ENCODE measurements at places on chromosomes 2 and 18. TPM values are rescaled to one million over a fixed set of nuclear protein-coding genes. Genes with fewer than 3 reads are reported as not detected.

DNA sequence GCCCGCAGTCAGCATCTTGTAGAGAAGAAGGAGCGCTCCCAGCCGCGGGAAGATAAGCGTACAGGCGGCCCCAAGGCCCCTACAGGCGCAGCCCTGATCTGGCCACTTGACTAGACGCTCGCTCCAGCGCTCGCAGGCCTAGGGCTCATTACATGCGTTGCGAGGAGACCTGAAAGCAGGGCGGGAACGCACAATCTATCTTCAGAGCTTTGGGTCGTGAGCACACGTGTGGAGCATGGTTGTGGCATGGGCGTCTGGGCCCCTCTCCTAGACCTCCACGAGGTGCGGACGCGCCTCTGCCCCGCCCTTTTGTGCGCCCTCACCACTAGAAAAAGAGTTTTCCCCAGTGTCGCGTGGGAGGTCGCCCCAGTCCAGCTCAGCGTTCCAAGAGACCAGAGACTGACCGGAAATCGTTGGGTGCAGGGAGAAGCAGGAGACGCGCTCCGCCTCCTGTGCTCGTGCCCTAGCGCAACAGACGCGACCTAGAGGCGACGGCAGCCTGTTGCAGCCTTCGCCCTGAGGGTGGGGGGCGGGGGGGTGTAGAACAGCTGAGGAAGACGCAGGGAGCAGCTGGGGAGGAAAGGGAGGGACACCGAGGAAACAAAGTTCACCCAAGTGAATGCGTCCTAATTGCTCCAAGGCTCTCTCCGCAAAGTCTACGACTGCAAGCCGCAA lies 12.6 kb downstream of the NR4A2 start:
- H3K4me1 ChIP-seq, result peaks cover 24% of the 10 kb centered on the region
- H3K27ac ChIP-seq, result peak overlapping the region; percentile 90
- no peaks in the 10 kb centered on the region for H3K36me3 ChIP-seq
- peak; percentile 88 for DNase-seq

DNA sequence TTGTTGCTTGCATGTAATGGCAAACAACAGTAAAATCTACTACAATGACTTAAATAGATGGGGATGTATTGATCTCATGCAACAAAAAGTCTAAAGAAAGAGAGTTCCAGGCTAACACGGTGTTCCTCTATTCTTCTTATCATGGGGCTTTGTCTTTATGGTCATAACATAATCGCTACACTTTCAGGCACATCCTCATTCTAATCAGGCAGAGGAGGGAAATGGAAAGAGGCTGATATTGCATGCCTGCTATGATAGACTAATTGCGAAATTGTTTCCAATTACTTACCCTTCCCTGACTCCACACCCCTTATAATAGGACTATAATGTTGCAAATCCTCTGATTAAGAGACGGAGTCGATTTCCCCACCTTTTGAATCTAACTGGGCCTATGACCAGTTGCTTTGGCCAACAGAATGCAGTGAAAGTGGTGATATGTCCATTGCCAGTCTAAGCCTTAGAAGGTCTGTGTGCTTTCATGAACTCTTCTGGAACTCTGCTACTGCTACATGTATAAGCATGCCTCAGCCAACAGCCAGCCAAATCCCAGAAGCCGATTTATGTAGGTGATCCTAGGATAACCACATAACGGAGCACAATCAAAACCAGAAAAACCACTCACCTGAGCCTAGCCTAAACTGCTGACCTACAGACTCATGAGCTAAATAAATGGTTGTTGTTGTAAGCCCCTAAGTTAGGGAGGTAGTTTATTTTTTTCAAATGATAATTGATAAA lies 180.3 kb upstream of the TACR1 start:
- DNase-seq, result no peak
- no peak overlapping the region for H3K4me3 ChIP-seq
- H3K36me3 ChIP-seq, result no peaks in the 10 kb centered on the region
- no peak overlapping the region for H3K27ac ChIP-seq
- H3K4me1 ChIP-seq, result no peaks in the 10 kb centered on the region

DNA sequence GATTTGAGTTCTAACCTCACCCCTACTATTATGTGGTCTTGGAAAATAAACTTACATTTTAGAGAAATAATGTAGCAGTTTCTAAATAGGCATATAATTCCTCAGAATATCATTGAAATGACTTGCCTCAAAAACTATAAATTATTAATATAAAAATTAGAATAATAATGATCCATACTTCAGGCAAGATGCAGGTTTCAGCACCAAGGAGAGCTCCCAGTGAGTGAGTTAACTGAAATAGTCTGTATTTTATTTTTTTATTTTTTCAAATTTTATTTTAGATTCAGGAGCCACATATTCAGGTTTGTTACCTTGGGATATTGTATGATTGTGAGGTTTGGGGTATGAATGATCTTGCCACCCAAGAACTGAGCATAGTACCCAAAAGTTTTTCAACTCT lies 472.2 kb upstream of the DCC start:
- H3K4me1 ChIP-seq, result no peaks in the 10 kb centered on the region
- no peaks in the 10 kb centered on the region for H3K36me3 ChIP-seq
- no peaks in the 10 kb centered on the region for H3K27me3 ChIP-seq
- H3K4me3 ChIP-seq, result no peak overlapping the region

DNA sequence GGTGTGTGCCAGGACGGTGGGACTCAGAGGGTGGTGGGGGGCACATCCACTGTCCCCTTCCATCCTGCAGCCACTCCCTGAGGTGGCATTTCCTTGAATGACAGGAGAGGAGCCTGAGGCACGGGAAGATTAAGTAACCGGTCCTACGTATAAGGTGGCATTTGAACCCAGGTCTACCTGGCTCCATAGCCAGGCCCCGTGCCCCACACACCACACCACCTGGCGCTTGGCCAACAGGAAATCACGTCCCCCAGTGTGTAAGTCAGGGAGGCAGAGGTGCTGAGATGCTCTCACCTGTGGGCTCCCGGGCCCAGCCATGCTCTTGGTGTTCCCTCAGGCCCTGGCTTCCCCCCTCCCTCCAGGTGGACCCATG lies 53.7 kb downstream of the HPCAL1 start:
- no peak overlapping the region for H3K4me3 ChIP-seq
- H3K36me3 ChIP-seq, result no peaks in the 10 kb centered on the region
- H3K27ac ChIP-seq, result peak overlapping the region; percentile 79
- H3K27me3 ChIP-seq, result no peaks in the 10 kb centered on the region

DNA sequence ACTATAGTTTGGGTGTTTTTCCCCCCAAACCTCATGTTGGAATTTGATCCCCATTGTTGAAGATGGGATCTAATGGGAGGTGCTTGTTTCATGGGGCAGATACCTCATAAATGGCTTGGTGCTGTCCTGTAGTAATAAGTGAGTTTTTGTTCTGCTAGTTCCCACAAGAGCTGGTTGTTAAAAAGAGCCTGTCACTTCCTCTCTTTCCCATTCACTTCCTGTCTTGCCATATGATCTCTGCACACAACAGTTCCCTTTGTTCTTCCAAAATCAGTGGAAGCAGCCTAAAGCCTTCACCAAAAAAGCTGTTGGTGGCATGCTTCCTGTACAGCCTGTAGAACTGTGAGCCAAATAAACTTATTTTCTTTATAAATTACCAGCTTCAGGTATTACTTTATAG lies 768.2 kb upstream of the VRK2 start:
- H3K36me3 ChIP-seq, result no peaks in the 10 kb centered on the region
- H3K27ac ChIP-seq, result no peak overlapping the region
- no peaks in the 10 kb centered on the region for H3K27me3 ChIP-seq
- H3K4me1 ChIP-seq, result no peaks in the 10 kb centered on the region

GRCh38 chr2:46858702-46859090 lies 56.9 kb downstream of the MCFD2 start:
- H3K4me3 ChIP-seq, result no peak overlapping the region
- no peaks in the 10 kb centered on the region for H3K36me3 ChIP-seq
- no peaks in the 10 kb centered on the region for H3K4me1 ChIP-seq
- H3K27ac ChIP-seq, result no peak overlapping the region
- no peak for DNase-seq

The CCDC74A gene
- 1.6 TPM for total RNA-seq

GRCh38 chr18:46481048-46481846 lies 175.8 kb downstream of the LOXHD1 start:
- H3K4me1 ChIP-seq, result no peaks in the 10 kb centered on the region
- H3K27me3 ChIP-seq, result no peaks in the 10 kb centered on the region
- H3K36me3 ChIP-seq, result no peaks in the 10 kb centered on the region
- H3K4me3 ChIP-seq, result no peak overlapping the region
- DNase-seq, result peak; percentile 40

DNA sequence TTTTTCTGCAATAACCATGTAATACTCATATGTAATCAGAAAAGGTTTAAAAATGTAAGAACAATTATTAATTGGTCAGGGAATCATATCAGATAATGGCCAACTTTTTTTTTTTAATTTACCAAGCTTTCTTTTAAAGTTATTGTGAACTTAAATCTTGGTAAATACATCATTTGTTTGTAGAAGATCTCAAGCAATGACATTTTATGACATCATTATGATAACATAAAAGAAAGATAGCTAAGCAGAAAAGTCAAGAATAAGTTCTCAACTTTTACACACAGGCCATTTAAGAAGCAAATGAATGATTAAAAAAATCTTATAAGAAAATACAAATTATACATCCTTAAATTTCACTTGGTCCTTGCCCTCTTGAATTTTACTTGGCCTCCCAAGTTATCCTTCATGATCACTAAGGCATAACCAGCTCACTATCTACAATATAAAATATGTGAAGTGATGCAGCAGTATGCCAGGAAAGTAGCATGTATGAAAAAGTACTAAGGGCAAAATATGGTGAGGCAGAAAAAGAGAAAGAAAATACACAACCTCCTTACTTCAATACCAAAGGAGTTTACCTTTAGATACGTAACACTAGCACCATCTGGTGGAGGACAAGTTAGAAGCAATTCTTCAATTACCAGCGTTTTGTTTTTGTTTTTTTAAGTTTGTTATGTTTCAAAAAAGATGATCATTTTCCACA lies 116.6 kb downstream of the SRBD1 start:
- no peaks in the 10 kb centered on the region for H3K36me3 ChIP-seq
- peaks cover 7% of the 10 kb centered on the region for H3K4me1 ChIP-seq
- H3K27me3 ChIP-seq, result no peaks in the 10 kb centered on the region
- H3K27ac ChIP-seq, result no peak overlapping the region
- peak; percentile 38 for DNase-seq

The BBS5 gene
- 16.3 TPM for total RNA-seq

- DNase-seq, result peak; percentile 44
- peaks cover 12% of the 10 kb centered on the region for H3K4me1 ChIP-seq
- peaks cover 8% of the 10 kb centered on the region for H3K36me3 ChIP-seq
- H3K27ac ChIP-seq, result no peak overlapping the region
Observed at GRCh38 chr2:29130295-29130694, 15.1 kb downstream of the CLIP4 start.

DNA sequence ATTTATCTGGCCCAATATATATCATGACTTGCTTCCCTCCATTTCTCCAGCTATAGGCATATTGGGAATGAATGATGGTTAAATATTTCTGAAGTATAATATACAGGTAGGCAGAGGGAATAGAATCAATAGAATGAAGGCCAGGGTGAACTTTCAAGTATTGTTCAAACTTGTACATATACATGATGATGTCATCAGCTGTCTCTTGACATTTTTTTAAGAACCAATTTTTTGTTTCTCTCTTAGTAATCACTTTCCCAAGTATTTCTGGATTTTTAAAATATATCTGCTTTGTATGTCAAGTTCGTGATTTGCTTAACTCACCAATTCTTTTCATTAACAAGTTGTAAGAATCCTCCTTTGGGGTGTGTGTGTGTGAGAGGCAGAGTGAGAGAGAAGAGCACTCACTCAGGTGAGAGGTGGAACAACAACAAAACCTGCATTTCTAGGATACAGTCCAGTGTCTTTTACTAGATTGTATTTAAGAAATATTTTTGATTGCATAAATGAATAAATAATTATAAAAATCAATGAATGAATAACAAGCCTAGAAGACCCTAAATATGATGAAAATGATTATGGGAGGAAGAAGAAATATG lies 1239.1 kb downstream of the LRP1B start:
- H3K36me3 ChIP-seq, result no peaks in the 10 kb centered on the region
- no peaks in the 10 kb centered on the region for H3K27me3 ChIP-seq
- H3K4me1 ChIP-seq, result no peaks in the 10 kb centered on the region
- no peak for DNase-seq
- no peak overlapping the region for H3K4me3 ChIP-seq

The ZDBF2 gene
- 13.5 TPM for total RNA-seq

DNA sequence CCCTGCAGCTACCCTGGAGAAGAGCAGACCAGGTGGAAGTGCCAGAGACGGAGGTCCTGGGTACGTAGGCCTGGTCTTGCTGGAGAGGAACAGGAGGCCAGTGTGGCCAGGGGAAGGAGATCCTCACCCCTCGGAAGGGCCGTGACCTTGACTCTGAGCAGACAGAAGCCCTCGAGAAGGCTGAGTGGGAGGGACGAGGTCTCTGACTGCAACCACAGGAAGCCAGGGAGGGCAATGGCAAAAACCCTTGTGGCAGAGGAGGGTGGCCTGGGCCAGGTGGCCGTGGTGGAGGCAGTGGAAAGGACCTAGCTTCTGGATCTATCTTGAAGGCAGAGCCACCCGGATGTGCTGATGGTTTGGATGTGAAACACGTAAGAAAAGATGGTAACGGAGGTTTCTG lies 28.1 kb downstream of the THAP4 start:
- H3K27ac ChIP-seq, result no peak overlapping the region
- H3K4me3 ChIP-seq, result no peak overlapping the region
- H3K4me1 ChIP-seq, result peaks cover 17% of the 10 kb centered on the region
- no peak for DNase-seq
- no peaks in the 10 kb centered on the region for H3K36me3 ChIP-seq
- no peaks in the 10 kb centered on the region for H3K27me3 ChIP-seq

The ARMC9 gene
- total RNA-seq, result 10.1 TPM

DNA sequence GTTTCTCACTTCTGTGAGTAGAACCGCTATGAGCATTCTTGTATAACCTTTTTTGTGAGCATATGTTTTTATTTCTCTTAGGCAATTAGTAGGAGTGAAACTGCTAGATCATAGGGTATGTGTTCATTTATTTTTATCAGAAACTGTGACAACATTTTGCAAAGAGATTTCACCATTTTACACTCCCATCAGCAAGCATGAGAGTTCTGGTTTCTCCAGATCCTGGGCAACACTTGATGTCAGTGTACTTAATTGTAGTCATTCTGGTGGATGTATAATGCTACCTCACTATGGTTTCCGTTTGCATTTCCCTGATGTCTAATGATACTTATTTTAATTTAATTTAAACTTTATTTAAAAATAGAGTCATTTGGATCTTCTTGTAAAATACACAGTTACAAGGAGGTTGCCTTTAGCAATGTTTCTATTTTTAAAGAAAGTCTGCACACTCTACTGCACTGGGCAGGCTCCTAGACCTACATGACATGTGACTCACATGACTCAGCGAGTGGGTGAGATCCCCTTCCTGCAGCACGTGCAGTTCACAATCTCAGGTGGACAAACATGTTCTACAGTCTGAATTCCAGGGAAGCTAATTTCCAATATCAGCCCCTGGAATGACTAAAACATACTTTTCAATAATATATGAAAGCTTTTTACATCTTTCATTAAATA lies 127.0 kb upstream of the BCL2L11 start:
- no peaks in the 10 kb centered on the region for H3K36me3 ChIP-seq
- DNase-seq, result peak; percentile 13
- no peaks in the 10 kb centered on the region for H3K27me3 ChIP-seq
- H3K4me3 ChIP-seq, result no peak overlapping the region
- H3K27ac ChIP-seq, result peak overlapping the region; percentile 38

- no peaks in the 10 kb centered on the region for H3K27me3 ChIP-seq
- no peak overlapping the region for H3K4me3 ChIP-seq
- peaks cover 11% of the 10 kb centered on the region for H3K4me1 ChIP-seq
- no peak for DNase-seq
- H3K27ac ChIP-seq, result no peak overlapping the region
Observed at GRCh38 chr2:98615481-98615880, 7.1 kb downstream of the UNC50 start.

Measured in body of pancreas (tissue), 4 donors.